ENCODE measurements at places on chromosomes 5 and 9. TPM values are rescaled to one million over a fixed set of nuclear protein-coding genes. Genes with fewer than 3 reads are reported as not detected.

Gene TNC
- 112 TPM for total RNA-seq

Gene FAM153A
- total RNA-seq: 4.6 TPM

Gene ENTR1
- total RNA-seq: 17.1 TPM

Gene RNF14
- 79.4 TPM for total RNA-seq

Gene CCL21
- not detected for total RNA-seq

Gene GFPT2
- total RNA-seq: 12.9 TPM

Gene MSMP
- not detected for total RNA-seq

Gene CA9
- 1.2 TPM for total RNA-seq

Gene ZFP62
- total RNA-seq: 39.2 TPM

Gene NDST1
- total RNA-seq: 38.1 TPM

Gene NUTM2G
- total RNA-seq: not detected

Gene DMRTA1
- total RNA-seq: 0.92 TPM

Gene SYK
- total RNA-seq: 4.2 TPM

Gene DIPK1B
- 37.4 TPM for total RNA-seq

Gene TRAPPC13
- 49.6 TPM for total RNA-seq

Gene FAM151B
- total RNA-seq: 22.6 TPM

Gene CSF2
- total RNA-seq: not detected
